ENCODE measurements at places on chromosomes 12 and 14.
A peak's percentile ranks its signal among the peaks of the same experiment; 100 is the strongest.

- DNase-seq: no peak
These were observed 164.8 kb downstream of the SNAPC1 start for GRCh38 chr14:61927060-61927459.

- DNase-seq: no peak
These were observed 1.6 kb downstream of the LTA4H start for GRCh38 chr12:96033549-96034389.

GRCh38 chr12:101969-102878 lies 35.7 kb downstream of the IQSEC3 start:
- no peak for DNase-seq

- no peak for DNase-seq
These were observed 16.3 kb downstream of the LUM start for GRCh38 chr12:91094957-91095356.

DNA sequence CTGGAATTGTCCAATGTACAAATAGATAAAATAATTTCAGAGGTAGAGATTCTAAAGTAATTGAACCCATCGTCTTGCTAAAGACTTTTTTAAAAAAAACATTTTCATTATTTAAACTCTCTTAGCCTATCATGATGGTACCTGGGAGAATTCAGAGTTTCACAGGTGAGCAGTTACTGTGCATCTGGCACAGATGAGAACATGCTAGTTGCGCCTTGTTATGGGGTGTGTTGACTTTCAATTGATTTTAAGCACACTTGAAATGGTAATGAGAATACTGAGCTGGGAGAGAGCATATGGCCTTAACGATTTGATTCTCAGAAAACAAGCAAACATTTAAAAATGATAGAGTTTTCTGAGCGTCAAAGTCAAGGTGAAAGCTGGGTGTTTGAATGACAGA lies 66.6 kb downstream of the FLRT2 start:
- no peak for DNase-seq

DNA sequence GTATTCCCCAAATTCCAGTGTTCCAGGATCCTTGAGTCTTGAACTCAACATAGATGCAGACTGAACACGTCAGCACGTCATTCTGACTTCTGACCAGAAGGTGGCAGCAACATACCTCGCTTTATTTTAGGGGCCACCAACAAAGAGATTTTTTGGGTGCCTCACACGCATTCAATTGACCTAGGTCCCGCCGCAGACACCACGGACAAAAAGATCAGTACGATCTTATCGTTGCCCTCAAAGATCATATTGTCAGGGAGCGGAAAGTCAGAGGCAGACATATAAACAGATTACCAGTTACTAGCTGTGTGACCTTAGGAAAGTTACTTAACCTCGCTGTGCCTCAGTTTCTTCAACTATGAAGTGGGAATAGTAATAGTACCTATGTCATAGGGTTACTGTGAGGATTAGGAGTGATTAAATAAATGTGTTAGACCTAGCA lies 6.5 kb upstream of the PRPH start:
- peak; percentile 64 for DNase-seq

- no peak for DNase-seq
These were observed 268.8 kb upstream of the BTG1 start for GRCh38 chr12:92414170-92415070.

DNA sequence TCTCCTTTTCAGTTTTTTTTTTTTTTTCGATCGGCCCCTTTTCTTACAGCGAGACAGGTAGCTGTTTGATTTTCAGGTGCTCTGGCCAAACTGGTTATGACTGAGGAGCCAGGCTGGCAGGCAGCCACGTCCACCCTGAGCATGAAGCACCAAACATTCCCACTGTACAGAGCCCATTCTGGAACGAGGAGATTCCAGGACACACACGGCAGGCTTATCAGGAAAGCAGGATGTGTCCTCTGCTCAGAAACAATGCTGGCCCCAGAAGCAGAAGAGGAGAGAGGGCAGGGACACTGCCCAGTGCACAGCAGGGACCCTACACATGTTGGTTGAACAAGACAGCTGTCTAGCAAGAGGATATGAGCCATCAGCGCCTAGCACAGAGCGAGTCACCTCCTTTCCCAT lies 3.7 kb upstream of the KRT2 start:
- DNase-seq: no peak

- no peak for DNase-seq
These were observed 207.7 kb downstream of the BCAT1 start for GRCh38 chr12:24741216-24741615.

GRCh38 chr14:61643555-61643954 lies 51.8 kb upstream of the HIF1A start:
- no peak for DNase-seq

- no peak for DNase-seq
These were observed 5.8 kb downstream of the MAX start for GRCh38 chr14:65096323-65097089.

GRCh38 chr12:120196363-120196762 lies 1.8 kb upstream of the GCN1 start:
- DNase-seq: no peak

- DNase-seq: no peak
These were observed 126.3 kb upstream of the EVL start for GRCh38 chr14:99938896-99939295.

DNA sequence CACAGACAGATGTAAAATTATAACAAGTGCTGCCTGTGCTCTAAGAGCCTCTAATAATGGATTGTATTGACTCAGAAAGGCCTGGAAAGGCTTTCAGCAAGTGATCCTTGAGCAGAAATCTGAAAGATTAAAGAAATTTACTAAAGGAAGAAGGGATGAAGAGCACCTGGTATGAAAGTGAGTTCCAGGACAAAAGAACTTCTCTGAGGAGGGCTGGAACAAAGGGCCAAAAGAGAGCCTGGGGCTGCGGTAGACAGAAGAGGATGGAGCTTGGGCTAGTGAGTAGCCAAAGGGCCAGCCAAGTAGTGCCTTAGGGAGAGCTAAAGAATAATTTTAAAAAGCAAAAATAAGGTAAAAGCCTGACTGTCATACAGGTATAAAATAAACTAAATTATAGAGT lies 44.0 kb downstream of the BCAT1 start:
- no peak for DNase-seq

- no peak for DNase-seq
These were observed 19.0 kb downstream of the ADAM20 start for GRCh38 chr14:70515811-70516210.

DNA sequence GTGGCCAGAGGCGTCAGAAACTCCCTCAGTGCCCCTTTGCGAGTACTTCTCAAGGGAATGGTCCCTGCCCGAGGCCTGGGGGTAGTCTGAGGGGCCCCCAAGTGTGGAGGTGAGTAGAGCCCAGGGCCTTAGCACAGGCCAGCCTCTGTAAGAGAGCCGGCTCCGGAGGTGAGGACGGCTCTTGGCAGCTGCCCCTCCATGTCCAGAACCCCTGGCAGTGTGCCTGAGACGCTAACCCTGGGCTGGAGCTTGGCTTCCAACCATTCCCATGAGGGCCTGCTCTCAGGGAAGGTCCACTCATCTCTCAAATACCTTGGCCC lies 61.7 kb downstream of the PRMT8 start:
- DNase-seq: no peak

GRCh38 chr14:54301359-54301758 lies 95.4 kb upstream of the CDKN3 start:
- DNase-seq: no peak

DNA sequence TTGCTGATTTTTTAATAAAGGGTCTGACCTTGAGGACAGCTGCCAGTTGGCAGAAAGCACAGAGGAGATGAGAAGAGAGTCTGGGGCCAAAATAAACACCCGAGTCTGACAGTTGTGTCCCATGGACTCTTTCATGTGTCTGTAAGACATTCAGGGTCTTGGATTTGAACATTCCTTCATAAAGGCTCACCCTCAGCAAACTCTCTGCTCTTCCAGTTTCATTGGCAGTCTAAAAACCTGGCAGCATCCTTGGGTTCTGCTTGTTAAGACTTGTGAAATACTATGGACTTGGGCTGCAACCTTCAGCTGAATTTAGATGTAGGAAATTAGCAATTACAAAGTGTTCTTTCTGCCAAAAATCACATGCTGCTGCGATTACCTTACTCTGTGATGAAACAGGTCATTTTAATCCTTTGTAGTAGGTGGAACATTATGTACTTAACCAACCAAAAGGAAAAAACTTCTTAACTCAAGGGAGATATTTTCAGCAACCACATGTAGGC lies 32.0 kb upstream of the LMNTD1 start:
- DNase-seq: peak; percentile 77

- DNase-seq: no peak
These were observed 206.5 kb downstream of the ETV6 start for GRCh38 chr12:11855983-11856374.

DNA sequence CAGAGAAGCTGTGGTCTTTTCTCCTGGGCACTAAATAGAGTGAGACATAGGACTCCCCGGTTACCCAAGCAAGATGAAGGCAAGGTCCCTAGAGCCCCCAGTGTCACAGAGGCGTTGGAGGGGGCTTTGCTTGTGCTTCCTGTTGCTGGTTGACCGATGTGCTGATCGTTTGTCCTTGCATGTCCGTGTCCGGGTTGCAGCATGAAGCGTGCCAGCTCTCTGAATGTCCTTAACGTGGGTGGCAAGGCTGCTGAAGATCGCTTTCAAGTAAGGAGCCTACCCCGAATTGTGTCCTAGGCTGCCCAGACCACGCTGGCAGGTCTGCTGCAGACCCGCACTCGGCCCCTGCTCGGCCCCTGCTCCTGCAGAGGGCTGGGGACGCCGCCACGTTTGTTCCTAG lies 23.1 kb downstream of the XRCC3 start:
- no peak for DNase-seq

DNA sequence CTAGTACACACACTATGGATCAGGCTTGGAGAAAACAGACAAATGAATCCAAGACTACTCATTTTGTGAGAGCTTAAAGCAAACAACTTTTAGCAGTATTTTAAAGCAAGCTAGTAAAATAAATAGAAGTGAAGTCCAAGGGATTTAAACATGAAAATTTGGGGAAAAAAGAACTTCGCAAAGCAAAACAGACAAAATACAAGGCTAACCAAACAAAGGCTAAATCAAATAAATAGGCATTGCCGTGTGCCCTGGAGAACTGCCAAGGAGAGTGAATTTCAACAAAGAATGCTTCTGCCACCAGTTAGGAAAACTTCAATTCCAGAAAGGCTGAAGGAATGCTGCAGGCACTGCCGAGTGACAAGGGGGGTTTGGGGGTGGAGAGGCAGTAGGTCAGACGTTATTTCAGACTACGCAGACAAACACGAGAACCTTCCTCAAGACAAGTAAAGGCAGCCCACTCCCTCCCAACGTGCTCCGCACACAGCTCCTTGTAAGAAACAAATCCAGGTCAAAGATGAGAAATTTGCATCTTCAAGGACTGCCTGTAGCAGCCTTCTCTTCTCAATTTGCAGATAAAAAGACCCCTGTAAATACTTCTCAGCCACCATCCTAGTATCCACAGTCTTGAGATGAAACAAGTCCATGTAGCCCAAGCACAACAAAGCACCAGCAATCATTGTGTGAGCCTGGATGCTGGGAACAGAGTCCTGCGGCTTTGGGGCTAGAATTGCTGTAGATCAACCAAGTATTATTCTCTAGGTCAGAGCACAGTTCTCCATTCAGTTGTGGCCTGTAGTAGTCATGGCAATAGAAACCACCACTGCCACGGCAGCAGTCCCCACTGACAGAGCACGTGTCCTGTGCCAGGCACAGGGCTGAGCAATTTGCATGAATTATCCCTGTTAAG lies 43.3 kb downstream of the EFCAB11 start:
- peak; percentile 80 for DNase-seq

DNA sequence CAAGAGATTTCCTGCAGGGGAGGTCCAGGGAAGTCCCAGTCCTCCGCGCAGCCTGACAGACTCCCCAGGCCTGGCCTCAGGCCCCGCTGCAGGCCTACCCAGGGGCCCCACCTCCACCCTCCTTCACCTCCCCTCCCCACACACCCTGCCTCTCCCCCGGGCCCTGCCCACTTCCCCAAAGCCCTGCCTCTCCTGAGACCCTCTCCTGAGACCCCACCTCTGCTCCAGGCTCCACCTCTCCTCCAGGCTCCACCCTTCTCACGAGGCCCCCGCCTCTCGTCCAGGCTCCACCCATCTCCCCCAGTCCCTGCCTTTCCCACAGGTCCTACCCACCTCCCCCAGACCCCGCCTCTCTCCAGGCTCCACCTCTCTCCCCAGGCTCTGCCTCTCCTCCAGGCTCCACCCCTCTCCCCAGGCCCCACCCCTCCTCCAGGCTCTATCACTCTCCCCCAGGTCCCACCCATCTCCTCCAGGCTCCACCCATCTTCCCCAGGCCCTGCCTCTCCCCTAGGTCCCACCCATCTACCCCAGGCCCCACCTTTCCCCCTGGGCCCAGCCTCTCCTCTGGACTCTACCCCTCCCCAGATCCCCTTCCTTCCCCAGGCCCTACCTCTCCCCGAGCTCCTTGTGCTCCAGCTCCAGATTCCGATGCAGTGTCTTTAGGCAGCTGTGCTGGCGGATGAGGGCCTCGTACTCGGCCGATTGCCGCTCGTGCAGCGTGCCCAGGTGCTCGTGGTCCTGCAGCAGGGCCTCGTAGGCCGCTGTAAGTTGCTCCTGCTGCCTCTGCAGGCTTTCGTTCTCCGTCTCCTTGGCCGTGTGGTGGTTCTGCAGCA lies 58.8 kb upstream of the GPR68 start:
- peak; percentile 65 for DNase-seq

GRCh38 chr14:101284711-101285110 lies 276.6 kb upstream of the DIO3 start:
- DNase-seq: no peak

- peak; percentile 41 for DNase-seq
These were observed 137.8 kb downstream of the SLC25A21 start for GRCh38 chr14:37034410-37035285.

- DNase-seq: no peak
These were observed 11.9 kb downstream of the TMTC3 start for GRCh38 chr12:88153959-88154358.
